ENCODE measurements at places on chromosomes 4 and X.

- DNase-seq: no peak
Measured at GRCh38 chrX:20204351-20204750, 62.4 kb downstream of the RPS6KA3 start.

DNA sequence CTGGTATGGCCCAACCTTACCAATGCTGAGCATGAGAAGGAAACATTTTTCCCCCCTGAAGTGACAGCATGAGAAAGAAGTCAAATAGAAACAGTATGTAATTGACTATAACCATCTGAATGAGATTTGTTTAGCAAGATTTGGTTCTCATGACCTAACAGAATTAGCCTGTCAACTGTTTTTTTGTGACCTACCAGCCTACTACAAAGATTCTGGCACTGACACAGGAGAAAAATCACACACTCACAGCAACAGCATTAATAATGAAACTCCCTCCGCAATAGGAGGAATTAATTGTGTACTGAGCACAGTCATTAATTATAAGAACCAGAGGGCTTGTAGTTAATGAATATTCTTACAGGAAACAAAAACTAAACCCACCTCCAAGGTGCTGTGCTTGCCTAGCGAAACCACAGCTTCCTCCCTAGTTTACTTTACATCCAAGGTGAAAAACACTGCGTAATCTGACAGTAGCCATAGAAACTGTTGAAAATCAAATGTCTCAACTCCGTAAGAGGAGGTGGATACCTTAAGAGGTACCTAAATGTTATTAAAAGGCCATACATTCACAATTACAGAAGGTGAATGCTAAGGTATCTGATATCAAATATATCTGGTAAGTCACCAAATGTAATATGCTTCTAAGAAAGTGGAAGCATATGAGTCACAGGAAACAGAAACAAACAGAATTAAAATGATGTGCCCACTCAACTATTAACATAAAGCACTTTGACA lies 34.9 kb downstream of the MMRN1 start:
- DNase-seq: no peak

- no peak for DNase-seq
Measured at GRCh38 chr4:113687067-113687718, 74.3 kb downstream of the CAMK2D start.

- DNase-seq: no peak
Measured at GRCh38 chr4:145731028-145731427, 51.1 kb downstream of the C4orf51 start.

DNA sequence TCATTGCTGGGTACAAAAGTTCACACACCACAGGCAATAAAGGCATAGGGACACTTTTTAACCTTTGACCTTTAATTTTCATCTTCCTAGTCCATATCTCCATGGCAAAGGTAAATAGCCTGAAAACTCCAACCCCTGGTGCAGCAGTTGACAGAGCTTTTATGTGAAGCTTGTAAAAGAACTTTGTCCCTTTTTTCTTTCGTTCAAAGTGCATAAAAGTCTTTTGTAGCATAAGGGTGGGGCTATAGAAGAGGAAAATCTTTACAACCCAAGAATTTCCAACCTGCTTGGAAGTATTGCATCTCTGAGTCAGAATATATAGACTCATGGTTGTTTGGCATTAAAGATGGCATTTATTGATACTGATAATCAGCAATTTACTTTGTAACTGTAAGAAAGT lies 20.4 kb downstream of the POF1B start:
- DNase-seq: no peak

DNA sequence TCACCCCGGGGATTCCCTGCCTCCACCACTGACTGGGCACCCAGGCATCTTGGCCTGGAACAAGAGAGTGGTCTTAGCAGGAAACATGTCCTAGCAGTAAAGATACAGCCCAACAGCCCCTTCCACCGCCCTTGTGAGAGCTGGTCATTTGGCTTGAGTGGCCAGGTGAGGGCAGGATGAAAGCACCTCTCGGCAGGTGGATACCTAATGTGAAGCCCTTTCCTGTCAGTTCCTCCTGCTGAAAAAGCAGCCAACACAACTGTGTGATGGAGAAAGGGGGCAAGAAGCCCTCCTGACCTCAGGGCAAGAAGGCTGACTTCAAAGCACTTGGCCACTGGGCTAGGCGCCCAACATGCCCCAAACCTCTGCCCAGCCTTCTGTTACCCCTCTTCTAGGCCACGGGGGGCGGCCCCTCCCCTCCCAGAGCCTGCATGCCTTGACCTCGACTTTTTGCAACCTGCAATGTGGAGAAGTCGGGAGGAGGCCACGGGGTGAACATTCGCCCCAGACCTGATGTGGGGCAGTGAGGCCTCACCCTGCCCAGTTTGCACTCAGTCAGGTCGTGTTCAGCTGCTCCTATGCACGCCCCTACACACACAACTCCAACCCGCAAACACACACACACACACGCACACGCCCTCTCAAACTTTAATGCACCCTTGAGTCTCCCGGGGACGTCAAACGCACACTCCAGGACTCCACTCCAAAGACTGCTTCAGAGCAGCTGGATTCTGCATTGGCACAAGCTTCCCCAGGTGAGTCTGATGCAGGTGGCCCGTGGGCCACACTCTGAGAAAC lies 1.1 kb downstream of the LGI2 start:
- DNase-seq: no peak

DNA sequence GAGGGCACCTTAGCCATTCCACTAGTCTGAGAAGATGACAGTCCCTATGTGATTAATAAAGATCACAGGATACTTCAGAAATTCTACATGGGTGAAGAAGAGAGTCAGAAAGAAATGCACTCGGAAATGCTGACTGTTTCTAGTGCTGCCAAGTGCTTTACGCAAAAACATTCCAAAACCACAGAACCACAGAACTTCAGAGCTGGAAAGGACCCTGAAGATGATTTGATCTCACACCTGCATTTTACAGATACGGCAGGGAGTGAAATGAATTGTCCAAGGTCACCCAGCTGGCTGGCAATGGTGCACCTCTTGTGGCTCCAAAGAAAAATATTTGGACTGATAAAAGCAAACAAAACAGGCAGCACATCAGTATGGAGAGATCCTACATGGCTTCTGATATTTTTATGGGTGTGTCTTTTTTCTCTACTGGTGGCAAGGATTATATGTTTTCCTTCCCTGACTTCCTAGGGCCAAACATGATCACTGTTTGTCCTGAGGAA lies 115.9 kb downstream of the MAML3 start:
- DNase-seq: no peak

GRCh38 chrX:31845003-31845402 lies 773.2 kb upstream of the FTHL17 start:
- no peak for DNase-seq

DNA sequence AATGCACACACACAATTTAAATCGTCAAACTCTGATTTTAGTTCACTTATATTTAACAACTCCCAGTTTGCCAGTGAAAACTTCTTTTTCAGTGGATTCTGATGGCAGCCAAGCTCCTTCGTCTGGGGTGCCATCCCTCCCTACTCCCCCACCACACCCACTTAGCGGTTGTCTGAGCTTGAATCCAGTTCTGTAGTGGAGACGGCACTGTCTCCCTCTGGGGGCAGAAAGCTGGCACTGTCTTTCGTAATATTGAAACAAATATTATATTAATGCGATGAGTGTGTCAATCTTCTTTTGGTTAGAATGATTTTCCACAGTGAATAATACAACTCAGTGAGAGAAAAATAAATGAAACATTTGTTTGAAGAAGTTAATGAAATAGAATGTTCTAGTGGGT lies 5.4 kb downstream of the MEPE start:
- DNase-seq: no peak

DNA sequence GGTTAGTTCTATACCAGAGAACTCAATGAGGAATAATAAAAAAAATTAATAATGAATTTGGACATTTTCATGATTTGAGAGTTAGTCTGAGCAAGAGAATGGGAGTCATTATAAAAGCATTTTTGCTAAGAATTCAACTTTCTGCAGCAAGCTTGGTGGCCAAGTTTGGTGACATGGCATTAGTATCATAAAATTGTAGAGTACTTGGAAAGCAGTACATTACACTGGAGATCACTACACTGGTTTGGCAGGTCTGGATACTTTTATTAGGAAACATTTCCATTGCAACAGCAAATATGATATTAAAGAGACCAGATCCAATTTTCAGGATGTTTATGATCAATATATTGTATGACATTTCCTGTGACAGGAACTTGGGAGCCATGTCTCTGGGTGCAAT lies 249.1 kb upstream of the INTU start:
- no peak for DNase-seq

- no peak for DNase-seq
Measured at GRCh38 chr4:142944565-142944964, 98.5 kb upstream of the INPP4B start.

DNA sequence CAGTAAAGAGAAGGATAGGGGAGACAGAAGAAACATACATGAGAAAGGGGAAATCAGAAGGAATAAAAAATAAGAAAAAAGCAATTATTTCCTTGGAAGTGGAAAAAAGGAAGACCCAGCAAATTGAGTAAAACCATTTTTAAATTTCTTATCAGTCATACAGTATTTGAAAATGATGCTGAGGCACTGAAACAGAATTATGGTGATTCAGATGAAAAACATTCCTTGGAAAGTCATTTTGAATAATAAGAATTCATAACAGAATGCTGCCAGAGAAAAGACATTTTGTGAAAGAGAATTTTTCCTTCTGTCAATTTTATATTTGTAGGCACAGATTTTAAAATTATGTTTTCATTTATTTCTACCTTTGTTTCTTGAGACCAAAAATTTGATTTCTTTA lies 895.5 kb upstream of the EPHA5 start:
- no peak for DNase-seq

DNA sequence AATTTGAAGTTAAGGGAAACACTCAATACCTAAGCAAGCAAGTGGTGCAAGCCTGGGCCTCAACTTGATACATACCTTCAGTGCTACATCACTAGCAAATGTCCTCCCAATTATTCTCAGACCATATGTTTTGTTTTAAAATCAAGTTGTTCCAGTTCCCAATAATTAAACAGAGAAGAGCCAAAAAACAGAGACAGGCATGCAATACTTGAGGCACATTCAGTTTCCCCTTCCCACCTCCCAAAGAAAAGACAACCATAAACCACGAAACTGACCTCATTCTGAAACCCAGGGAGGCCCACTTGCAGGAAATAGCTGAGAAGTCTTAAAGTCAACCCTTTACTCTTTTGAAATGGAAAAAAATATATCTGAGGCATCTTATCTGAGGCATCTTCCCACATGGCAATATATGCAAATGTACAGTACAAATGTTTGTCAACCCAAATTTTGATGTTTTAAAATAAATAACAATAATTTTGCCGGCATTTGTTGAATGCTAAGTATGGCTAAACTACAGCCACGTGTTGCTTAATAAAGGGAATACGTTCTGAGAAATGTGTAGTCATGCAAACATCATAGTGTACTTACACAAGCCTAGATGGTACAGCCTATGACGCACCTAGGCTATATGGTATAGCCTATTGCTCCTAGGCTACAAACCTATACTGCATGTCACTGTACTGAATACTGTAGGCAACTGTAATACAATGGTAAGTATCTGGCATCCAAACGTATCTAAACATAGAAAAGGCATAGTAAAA lies 147.5 kb downstream of the TSPAN5 start:
- DNase-seq: no peak

DNA sequence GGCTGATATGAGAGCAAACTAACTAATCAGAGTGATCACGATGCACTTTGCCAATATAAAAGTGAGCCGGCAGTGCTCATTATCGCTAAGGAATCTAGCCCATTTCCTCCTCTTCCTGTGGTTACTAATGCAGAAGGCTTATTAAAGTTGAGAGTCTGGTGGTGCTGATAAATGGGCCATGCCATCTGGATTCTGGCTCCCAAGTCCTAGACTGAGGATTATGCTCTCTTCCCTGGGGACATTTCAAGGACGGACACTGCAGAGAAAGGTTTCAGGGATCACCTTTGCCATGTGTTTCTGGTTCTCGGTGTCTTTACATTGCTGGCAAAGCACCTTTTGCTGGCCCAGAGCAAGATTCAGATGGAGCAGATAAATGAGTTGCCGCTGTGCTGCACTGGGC lies 85.3 kb downstream of the RTL5 start:
- no peak for DNase-seq

DNA sequence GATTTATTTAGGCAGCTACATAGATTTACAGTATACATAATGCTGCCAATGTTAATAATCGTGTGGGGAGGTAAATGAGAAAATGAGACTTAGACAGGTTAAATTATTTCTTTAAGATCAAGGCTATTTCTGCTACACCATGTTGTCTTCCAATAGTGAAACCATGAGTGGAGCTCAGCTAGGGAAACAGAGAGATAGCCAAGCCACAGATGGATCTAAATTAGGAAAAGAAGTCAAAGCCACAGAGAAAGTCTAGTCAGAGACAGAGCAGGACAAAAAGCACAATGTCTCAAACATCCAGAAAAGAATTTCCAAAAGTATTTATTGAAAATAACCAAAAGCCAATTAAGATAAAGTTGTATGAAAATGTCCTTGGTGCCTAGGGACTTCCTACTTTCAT lies 867.2 kb upstream of the GRID2 start:
- DNase-seq: no peak

- DNase-seq: no peak
Measured at GRCh38 chr4:174314770-174315169, 31.1 kb downstream of the CEP44 start.

DNA sequence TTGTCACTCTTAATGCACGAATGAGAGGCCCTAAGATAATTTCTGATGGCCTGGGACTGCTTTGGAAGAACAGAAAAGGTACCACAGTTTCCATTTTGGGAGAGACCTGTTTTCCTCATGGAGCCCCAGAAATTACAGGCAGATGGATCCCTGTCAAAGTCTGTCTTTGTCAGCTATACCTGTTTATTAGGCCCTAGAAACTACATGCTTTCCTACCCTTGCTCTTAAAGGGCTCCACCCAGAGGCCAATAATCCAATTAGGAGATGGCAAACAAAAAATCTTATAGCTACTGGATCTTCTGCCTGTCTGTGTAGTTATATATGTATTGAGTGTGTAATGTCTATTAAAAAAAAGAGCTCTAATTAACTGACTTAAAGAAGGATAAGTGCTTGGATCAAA lies 141.3 kb downstream of the NR3C2 start:
- no peak for DNase-seq

GRCh38 chrX:136476501-136476900 lies 11.2 kb upstream of the BRS3 start:
- DNase-seq: no peak

DNA sequence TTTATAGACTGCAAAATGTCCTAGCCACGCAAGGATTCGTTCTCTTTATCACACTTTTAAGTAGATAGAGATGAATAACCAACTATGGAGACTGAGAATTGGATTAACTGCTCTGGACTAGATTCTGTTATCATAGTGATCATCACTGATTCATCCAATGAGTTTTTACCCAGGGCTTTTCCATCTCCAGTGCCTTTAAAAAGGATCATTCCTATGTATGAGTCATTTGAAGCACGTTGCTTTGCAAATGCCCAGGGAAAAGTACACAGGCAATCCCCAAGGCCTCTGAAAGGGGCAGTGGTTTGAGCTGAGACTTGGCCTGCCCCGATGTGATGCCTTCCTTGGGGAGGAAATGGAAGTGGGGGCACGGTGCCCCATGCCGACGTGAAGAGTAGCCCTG lies 122.7 kb upstream of the PSAPL1 start:
- DNase-seq: no peak

GRCh38 chr4:38944440-38944839 lies 76.8 kb downstream of the FAM114A1 start:
- DNase-seq: no peak
